ENCODE measurements at places on chromosomes 11 and 22.

DNA sequence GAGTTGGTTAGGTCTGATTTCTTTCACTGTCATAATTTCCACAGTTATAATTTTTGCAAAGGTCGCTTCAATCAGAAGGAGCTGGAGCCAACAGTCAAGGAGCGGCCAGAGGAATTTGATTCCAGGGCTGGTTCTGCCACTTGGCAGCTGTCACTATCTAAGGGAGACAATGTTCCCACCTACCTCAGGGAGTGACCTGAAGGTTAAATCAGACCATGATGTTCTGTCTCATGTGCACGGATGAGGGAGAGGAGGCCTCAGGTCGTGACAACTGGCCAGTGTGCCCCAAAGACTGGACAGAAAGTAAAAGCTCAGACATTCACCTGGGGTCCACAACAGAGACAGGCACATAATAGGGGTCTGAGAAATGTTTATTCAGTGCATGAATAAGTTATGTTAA lies 7.6 kb downstream of the MRGPRD start:
- DNase-seq: no peak

GRCh38 chr22:48633996-48634836 lies 1193.5 kb downstream of the BRD1 start:
- DNase-seq: no peak

DNA sequence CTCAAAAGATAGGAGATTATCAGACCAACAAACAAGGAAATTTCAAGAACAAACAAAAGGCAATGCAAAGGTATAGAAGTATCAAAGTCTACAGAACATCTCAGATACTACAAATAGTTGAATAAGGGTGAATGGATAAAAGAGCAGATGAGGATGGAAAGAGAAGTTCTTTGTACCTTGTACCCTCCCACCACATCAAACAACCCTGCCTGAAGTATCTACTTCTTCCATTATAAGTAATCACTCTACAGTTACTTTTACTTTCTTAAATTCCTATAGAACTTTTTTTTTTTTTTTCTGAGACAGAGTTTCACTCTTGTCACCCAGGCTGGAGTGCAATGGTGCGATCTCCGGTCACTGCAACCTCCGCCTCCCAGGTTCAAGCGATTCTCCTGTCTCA lies 35.1 kb downstream of the MTMR2 start:
- DNase-seq: no peak

DNA sequence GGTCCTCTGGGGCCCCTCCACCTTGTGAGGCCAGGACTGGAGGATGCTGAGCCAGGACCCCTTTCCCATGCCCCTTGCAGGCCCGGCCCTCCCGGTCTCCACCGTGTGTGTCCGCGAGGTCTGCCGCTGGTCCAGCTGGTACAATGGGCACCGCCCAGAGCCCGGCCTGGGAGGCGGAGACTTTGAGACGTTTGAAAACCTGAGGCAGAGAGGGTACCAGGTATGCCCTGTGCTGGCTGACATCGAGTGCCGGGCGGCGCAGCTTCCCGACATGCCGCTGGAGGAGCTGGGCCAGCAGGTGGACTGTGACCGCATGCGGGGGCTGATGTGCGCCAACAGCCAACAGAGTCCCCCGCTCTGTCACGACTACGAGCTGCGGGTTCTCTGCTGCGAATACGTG lies 17.9 kb downstream of the MUC5B start:
- no peak for DNase-seq

DNA sequence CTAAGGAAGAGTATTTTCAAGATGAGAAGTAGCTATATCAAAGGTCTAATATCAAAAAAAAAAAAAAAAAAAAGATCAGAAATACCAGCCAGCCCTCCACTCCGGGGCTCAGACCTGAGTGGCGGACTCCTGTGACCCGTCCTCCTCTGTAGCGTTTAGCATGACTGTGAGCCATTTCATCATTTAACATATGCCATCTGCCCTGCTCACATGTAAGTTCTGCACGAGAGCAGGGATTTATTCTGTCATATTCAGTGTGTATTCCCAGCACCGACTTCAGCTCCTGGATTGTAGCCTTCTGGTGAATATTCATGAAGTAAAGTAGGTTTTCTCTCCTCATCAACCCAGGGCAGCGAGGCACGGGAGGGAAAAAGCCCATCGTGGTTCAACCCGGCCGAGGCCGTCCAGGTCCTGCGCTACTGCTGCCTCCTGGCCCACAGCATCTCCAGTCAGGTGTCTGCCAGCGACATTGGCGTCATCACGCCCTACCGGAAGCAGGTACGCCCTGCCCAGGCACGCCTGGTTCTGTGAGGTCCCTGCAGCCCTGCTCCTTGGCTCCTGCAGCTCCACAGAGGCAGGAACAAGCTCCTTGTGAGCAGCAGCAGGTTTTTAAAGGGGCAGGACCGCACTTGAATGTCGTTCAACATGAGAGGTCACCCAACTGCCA lies 12.7 kb upstream of the PANX2 start:
- DNase-seq: no peak

GRCh38 chr11:118139578-118139977 lies 13.0 kb downstream of the SCN4B start:
- no peak for DNase-seq

DNA sequence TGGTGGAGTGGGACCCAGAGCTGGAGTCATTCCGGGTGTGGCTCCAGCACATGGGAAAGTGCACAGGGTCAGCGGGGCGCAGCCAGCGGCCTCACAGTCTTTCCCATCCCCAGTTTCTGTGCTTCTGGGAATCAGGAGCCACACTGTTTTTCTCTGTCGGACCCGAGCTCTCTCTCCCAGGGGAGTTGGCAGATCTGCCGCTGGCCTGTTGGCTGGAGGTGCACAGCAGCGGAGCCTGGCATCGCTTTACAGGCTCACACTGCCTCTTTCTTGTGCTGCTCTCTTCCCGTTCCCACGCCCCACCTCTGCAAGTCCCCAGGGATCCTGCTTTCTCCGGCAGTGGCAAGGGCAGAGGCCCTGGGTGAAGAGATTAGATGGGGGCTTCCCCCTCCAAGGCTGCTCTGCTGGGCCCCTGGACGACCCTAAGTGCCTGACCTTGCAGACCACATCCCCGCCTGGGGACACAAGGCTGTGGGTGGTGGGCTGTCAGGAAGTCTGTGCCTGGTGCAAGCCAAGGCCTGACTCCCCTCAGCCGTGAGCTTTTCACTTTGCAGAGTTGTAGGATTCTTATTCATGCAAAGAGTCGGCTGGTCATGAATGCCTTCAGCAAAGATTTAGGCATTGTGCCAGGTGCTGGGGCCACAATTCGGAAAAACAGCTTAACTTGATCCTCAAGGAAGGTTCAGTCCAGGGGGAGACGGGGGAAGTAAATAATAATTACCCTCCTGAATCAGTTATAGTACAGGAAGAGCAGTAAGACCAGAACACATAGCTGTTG lies 116.3 kb downstream of the TIMP3 start:
- DNase-seq: no peak
